Muscle of arm (tissue), 14 donors: ENCODE measurements at places on chromosomes 5 and 9. TPM values are rescaled to one million over a fixed set of nuclear protein-coding genes. Genes with fewer than 3 reads are reported as not detected.

DNA sequence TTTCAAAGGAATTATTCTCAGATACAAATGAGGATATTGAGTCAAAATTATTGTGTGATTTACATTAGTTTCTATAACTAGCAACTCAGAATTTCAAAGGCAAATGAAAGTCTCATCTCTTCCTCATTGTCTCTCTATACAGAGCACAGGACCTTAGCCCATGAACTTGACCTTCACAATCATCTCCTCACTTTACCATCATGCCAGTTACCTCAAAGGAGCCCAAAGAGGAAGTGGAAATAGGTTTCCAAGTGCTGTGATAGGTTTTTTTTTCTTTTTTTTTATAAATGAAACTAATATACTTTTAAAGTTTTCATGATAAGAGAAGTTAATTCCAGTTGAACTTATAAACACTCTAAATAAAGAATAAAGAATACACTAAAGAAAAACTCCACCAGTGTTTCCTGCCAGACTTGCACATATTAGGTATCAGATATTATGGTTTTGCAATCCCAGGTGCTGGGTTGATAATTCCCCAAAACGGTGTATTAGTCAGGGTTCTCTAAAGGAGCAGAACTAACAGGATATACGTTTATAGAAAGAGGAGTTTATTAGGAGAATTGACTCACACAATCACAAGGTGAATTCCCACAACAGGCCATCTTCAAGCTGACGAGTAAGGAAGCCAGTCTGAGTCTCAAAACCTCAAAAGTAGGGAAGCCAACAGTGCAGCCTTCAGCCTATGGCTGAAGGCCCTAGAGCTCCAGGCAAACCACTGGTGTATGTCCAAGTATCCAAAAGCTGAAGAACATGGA lies 50.1 kb upstream of the ADAMTS16 start:
- no peak for DNase-seq

DNA sequence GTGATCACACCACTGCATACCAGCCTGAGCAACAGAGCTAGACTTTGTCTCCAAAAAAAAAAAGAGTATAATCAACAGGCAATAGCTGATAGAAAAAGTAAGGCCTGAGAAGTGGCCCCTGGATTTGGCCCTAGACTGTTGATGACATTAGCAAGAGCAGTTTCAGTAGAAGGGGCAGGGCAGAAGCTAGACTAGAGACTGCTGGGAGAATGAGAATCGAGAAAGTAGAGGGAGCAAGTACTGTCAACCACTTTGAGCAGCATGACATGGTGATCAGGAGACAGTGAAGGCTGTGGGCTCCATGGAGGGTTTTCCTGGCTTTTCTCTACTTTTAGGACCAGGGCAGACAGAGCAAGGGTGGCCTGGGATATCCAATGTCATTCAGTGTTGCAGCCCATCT lies 34.9 kb upstream of the B4GALT1 start:
- no peak for DNase-seq

DNA sequence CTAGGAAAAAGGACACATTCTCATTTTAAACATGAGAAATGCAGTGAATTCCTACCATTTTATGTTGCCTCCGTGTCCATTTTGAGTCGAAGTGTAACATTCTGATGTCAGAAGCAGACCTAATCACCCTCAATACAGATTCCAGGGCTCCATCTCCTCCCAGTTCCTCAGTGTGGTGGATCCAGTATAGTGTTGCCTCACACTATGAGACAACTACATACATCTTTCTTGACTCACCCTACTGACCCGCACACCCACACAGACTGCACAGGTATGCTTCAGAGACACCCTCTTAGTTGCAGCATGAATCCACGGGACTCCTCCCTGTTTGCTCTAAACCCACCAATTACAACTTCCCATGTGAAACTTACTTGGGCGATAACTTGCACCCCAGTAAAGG lies 564.9 kb downstream of the SEMA5A start:
- no peak for DNase-seq

DNA sequence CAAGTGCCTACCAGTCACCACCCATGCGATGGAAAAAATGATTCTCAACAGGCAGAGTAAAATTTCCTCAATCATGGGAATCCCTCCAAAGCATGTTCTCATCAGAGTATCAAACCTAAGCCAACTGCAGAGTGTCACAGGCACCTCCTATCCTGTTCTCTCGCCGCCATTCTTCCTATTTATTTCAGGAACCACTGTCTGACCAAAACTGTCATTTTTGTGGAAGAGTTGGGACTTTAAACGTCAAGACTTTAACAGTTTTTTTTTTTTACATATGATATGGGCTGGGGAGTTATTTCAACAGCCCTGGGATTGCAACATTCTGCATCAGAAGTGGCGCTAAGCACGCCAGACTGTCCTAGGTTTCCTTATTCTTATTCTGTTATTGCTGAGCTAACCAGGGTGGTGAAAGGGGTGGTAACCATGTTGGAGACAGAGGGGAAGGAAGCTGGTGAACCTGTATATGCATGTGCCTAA lies 29.5 kb downstream of the PFDN1 start:
- DNase-seq, result no peak

GRCh38 chr5:132662925-132663770 lies 5.2 kb downstream of the IL13 start:
- DNase-seq, result no peak

DNA sequence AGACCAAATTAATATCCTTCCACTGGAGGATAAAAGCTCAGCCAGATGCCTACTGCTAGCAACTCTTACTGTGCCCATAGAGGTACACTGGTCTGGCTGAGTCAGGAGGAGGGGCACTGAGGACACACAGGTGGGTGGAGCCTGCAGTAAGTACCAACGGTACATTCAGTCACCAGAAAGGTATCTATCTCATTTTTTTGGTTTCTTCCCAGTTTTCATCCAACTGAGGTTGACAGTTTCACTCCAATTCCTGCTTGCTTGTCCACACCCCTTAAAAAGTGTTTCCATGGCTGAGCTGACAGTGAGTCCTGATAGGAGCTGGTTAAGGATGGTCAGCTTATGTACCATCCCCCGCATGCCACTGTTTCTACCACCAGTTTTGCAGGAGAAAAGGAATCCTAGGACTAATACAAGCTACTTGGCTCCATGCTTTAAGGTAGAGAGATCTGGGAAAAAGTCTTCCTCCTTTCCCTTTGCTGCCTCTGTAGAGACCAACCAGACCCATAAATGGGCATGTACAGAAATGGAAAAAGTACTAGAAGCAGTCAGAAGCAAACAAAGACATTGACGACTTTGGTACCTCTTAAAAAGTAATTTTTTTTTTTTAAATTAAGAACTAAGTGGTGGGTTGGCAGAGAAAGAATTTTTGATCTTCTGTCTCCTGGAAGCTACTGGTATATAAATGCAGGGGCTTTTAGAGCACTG lies 3.2 kb downstream of the ELL2 start:
- DNase-seq, result no peak

PHYHD1 gene
- polyA plus RNA-seq, result 30.7 TPM

- no peak for DNase-seq
These were observed 25.9 kb upstream of the SUB1 start for GRCh38 chr5:32559411-32559810.

PDLIM4 gene
- 47.0 TPM for polyA plus RNA-seq

OR1J2 gene
- polyA plus RNA-seq, result not detected

SYK gene
- polyA plus RNA-seq, result not detected

GRCh38 chr5:139692679-139693308 lies 44.6 kb downstream of the CXXC5 start:
- no peak for DNase-seq

PCDHA9 gene
- polyA plus RNA-seq, result not detected

DNA sequence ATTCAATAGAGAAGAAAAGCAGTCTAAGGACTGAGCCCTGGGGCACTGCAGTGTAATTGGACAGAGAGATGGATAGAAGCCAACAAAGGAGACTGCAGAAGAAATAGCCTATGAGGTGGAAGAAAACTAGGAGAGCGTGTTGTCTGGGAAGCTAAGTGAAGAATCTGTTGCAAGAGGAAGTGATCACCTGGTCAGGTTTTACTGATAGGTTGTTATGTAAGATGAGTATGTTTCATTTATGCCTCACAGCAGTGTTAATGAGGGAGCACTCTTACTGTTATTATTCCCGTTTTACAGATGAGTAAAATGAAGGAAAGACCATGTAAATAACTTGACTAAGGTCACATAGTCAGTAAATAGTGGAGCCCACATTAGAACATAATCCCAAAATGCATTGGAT lies 80.0 kb upstream of the GRHPR start:
- no peak for DNase-seq

- DNase-seq, result no peak
These were observed 1.1 kb downstream of the FEM1C start for GRCh38 chr5:115543365-115544042.

ARID3C gene
- polyA plus RNA-seq, result 0.12 TPM

KIF12 gene
- 0.42 TPM for polyA plus RNA-seq

GRCh38 chr5:129096382-129096991 lies 1.9 kb downstream of the ISOC1 start:
- no peak for DNase-seq

DNA sequence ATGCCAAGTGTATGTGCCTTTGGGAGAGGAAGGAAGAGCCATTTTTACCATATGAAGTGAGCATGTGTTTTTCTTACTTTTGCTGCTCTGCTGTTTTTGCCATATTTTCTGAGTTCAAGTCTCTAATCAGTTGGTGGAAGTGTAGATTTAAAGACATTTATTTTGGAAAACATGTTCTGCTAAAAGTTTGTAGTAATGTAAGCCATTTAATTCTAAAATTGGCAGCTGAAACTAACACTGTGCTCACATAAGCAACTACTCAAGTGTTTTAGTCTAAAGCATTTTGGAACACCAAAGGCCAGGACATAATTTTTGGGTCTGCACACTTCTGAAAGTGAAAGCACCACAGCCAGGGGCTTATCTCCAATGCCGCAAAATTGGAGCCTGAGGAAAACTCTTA lies 363.4 kb upstream of the ZNF608 start:
- peak; percentile 23 for DNase-seq

- DNase-seq, result no peak
These were observed 16.5 kb upstream of the SPATA9 start for GRCh38 chr5:95699337-95699736.

PCDHGB2 gene
- polyA plus RNA-seq, result 1.8 TPM

DNA sequence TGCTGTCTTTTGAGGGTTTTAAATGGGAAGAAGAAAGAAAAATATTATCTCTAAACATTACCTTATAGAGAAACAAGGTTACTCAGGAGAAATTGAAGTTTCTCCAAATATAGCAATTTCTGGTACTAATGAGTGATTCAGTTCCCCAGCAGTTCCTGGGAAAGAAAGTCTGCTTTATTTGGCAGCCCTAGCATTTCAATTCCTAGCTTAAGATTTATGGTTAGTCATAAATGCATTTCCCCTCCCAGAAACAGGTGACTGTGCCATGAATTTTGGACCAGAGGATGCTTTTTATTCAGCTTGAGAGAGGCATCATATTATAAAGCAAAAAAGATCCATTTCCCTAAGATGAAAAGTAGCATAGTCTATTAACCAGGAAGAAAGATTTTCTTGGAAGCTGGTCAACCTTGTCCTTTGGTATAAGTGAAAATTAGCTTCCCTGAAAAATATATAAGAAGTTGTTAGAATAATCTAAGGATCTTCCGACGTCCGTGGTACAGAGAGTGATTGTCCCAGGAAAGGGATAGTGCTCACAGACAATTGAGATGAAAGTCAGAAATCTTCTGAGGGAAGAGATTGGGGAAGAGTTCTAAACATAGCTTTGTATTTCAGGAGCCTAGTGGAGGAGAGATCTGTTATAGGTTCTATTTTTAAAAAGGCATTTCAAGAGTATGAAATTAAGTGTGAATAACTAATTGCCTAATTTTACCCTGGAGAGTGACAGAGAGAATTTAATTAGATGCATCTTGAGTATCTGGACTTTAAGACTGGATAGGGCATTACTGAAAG lies 164.9 kb downstream of the ESM1 start:
- no peak for DNase-seq

NUTM2G gene
- not detected for polyA plus RNA-seq

- DNase-seq, result no peak
These were observed 33.5 kb downstream of the ANXA6 start for GRCh38 chr5:151123897-151124751.

DNA sequence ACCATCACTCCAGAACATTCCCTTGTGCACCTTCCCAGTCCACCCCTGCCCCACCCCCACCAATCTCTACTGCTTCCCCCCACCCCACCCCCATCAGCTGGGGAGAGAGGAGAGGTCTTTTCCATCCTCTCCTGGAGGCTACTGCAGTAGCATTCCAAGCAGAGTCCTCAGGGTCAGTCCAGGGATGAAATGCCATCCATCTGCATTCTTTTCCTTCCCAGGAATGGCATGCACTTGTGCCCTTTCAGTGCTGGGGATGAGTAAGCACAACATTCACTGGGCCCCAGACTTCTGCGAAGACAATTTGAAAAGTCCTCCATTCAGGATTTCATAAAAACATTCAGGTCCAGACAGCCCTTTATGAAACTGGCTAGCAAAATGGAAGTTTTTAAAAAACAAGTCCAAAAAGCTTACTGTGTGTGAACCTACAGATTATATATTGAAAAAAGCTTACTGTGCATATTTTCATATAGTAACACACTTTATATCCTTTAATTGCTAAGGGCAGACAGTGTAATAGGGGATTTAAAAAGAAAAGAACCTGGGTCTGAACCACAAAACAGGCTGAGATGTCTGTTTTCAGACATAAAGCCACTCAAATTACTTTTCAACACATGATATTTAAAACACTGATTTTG lies 50.0 kb upstream of the GOLPH3 start:
- DNase-seq, result no peak

TOR4A gene
- 7.4 TPM for polyA plus RNA-seq

GRCh38 chr9:123291736-123292135 lies 23.4 kb upstream of the STRBP start:
- no peak for DNase-seq

DNA sequence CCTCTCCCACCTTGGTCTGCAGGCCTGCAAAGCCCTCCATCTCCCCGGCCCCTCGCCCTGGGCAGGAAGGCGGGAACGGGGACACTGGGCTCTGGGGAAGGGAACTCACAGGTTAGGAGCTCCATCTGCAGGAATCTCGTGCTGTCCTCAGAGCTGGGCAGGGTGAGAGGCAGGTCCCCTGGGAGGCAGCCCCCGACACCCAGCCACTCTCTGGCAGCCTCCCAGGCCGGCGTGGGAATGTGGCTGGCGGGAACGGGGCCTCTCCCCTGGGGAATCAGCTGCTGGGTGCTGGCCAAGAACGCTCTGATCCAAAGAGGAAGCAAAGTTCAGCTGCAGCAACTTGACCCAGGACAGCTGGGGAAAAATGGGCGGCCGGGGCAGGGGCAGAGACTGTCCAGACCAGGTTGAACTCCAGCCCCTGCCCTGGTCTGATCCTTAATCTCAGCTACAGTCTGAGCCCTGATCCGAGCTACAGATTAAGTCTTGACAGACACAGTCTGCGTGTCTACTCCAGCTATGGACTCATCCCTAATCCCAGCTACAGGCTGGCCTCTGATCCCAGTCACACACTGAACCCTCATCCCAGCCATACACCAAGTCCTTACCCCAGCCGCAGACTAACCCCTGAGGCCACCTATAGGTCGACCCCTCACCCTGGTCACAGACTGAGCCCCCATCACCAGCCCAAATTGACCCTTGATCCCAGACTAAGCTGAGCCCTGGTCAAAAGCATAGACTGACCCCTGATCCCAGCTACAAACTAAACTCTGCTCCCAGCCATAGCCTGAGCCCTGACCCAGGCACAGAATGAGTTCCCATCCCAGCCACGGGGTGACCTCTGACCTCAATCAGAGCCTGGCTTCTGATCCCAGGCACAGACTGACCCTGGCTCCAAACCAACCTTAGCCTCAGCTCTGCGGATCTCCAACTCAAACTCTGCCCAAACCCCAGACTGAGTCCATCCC lies 37.3 kb upstream of the EGFL7 start:
- peak; percentile 55 for DNase-seq

GRCh38 chr5:121189342-121190305 lies 662.1 kb upstream of the FTMT start:
- DNase-seq, result no peak

PCDHGB3 gene
- 1.3 TPM for polyA plus RNA-seq
